ENCODE measurements at places on chromosomes 6 and 20. TPM values are rescaled to one million over a fixed set of nuclear protein-coding genes. Genes with fewer than 3 reads are reported as not detected.

The C6orf163 gene
- 2.7 TPM for total RNA-seq

- no peak overlapping the region for H3K4me3 ChIP-seq
- no peaks in the 10 kb centered on the region for H3K27me3 ChIP-seq
- no peak for DNase-seq
- H3K36me3 ChIP-seq = no peaks in the 10 kb centered on the region
- no peak overlapping the region for H3K27ac ChIP-seq
- H3K4me1 ChIP-seq = no peaks in the 10 kb centered on the region
Measured at GRCh38 chr6:79911992-79912391, 35.4 kb downstream of the ELOVL4 start.

DNA sequence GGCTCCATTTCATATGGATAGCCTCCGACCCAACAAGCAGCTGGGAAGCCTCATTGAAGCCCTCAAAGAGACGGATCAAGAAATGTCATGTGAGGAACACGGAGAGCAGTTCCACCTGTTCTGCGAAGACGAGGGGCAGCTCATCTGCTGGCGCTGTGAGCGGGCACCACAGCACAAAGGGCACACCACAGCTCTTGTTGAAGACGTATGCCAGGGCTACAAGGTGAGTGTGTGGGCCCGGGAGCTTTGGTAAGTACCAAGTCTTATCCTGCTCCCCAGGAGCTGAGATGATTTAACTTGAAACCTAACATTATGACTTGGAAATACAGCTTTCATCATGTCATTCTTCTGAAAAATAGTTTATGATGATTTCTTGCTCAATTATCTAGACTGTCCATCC lies 4.1 kb downstream of the TRIM38 start:
- DNase-seq = no peak
- H3K36me3 ChIP-seq = peaks cover 65% of the 10 kb centered on the region
- peak overlapping the region; percentile 16 for H3K4me3 ChIP-seq
- H3K4me1 ChIP-seq = peaks cover 64% of the 10 kb centered on the region

DNA sequence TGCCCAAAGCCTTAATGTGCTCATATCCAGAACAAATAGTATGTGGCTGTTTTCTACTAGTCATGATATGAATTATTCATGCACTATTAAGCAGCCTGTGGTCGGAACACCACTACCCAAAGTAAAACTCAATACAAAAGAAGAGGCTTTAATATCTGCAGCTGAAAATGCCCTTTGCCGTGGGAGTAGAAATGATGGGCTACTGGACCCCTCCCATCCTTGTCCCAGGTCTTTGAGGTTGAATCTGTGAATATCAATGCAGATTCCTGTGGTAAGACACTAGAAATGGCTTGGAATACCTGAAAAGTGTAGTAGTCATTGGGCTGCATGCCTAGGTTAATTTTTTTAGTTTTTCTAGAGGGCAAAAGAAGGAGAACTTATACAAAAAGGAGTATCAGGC lies 303.7 kb downstream of the TBC1D7 start:
- H3K27me3 ChIP-seq = no peaks in the 10 kb centered on the region
- no peak overlapping the region for H3K27ac ChIP-seq
- no peak for DNase-seq
- H3K4me1 ChIP-seq = peaks cover 5% of the 10 kb centered on the region
- H3K4me3 ChIP-seq = no peak overlapping the region
- H3K36me3 ChIP-seq = no peaks in the 10 kb centered on the region

DNA sequence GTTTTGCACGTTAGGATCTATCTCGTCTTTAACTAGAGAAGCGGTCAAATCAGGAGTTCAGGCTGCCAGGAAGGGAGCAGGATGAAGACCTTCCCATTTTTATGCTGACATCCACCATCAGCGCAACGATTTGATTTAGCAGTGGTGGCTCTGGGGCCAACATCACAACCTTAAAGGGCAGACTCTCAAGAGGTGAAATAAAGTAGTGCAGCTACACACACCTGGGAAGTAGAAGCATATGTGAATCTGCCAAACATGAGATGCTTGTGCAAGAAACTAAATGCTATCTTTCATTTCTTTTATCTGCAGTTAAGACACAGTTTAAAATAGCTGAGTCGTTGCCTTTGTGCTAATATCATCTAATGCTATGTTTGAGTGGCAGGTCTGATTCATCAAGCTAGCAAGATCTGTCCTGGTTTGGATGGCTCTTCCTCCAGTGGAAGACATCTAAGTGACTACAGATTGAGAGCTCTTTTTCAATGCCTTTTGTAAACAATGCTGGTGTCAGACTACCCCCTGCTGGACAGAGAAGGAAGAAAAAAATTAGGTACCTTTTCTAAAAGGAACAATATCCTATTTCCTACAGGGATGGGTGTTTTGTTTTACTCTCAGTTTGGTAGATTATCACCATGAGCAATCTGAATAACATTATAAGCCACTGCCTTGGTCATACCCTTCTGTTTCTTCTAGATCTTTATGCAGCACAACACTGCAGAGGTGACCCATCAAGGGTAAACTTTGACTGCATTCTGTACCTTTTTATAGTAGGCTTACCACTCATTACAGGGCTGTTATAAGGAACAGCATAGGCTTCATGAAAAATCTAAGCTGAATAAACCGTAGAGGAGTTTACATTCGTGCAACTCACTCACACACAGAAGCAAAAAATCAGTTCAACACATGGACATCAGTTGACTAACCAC lies 171.6 kb upstream of the FBXL4 start:
- H3K27ac ChIP-seq = no peak overlapping the region
- H3K36me3 ChIP-seq = no peaks in the 10 kb centered on the region
- H3K27me3 ChIP-seq = peaks cover 6% of the 10 kb centered on the region

GRCh38 chr20:44026647-44027342 lies 112.1 kb downstream of the TOX2 start:
- H3K27me3 ChIP-seq = no peaks in the 10 kb centered on the region
- no peak for DNase-seq
- no peaks in the 10 kb centered on the region for H3K4me1 ChIP-seq
- no peaks in the 10 kb centered on the region for H3K36me3 ChIP-seq
- no peak overlapping the region for H3K27ac ChIP-seq

DNA sequence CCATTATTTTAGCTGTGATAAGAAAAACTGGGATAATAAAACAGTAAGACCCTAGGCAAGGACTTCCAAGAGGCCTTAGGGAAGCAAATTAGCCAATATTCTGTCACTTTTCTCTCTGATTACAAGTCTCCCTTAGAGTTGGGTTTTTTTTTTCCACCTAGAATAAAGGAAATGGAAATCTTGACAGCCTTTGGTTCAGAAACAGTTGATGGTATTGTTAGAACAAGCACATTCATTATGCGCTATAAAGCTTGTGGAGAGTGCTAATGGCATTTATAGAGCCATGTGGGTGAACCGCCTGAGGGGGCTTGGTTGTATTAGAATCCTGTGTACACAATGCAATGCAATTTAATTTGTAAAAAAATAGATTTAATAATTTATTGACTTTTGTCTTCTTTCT lies 88.9 kb upstream of the OGFRL1 start:
- no peak overlapping the region for H3K27ac ChIP-seq
- H3K4me1 ChIP-seq = no peaks in the 10 kb centered on the region
- no peak overlapping the region for H3K4me3 ChIP-seq
- H3K36me3 ChIP-seq = no peaks in the 10 kb centered on the region

All from heart left ventricle (tissue), 16 donors.